ENCODE measurements at places on chromosomes 11 and 22.

DNA sequence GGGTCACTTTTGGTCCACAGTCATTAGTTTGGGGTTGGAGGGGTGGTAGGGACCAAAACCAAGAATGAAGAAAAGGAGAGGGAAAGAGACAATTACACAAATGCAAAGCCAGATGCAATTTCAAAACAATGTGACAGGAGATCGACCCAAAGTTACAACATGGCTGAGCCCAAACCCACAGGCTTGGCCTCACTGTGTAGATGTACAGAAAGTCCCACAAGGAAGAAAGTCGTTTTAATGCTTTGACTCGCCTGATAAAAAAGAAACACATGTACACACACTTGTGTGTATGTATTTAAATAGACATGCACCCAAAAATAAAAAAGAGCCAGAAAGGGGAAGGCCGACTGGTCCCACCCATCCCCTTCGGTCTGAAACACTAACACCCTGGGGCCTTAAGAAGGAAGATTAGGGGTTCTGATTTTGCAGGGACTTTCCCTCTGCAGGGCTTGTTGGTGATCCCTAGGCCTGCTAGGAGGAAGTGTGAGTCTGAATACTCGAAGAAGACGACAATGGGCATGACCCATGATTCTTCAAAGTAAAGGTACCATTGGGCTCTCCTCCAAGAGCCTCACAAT lies 104.1 kb downstream of the ETS1 start:
- DNase-seq = peak; percentile 68

GRCh38 chr22:38799265-38800002 lies 5.5 kb upstream of the DNAL4 start:
- DNase-seq = no peak

DNA sequence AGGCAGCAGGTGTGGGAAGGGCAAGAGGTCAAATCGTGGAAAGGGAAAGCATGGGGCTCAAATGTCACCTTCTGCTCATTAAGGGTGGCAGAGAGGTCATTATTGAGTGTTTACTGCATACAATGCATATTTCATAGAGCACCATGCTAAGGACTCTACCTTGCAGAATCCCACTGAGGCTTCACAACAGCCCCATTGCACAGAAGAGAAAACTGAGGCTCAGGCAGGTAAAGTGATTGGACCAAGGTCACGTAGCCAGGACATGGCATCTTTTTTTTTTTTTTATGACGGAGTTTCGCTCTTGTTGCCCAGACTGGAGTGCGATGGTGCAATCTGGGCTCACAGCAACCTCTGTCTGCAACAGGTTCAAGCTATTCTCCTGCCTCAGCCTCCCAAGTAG lies 7.8 kb downstream of the FLRT1 start:
- no peak for DNase-seq

DNA sequence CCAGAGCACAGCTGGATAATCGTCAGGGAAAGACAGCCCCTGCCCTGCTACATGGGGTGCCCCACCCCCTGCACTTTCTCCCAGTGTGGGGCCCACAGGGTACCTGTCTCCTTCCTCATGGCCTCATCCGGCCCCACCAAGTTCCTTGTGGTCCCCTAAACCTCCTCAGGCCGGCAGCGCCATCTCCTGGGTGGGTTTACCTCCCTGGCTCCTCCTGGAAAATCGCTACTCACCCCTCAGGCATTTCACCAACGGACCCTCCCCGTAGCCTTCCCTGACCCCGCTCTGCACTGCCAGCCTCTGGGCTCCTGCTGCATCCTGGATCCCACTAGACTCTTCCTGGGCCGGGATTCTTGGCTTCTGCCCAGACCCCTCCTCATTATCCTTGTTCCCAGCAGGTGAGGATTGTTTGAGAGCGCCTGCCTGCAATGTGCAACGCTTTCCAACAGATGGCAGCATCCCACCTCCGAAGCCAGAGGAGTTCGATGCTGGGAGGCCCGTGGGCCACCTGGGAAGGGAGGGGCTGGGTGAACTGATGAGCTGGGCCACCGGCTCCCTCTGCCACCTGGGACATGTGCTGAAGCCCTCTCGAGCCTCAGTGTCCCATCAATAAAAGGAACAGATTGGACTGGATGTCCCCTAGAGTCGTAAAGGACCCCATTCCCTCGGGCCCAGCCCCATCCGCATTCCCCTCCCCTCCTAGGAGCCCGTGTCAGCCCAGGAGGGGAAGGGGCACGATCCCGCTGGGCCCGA lies 44.2 kb upstream of the TTLL12 start:
- peak; percentile 45 for DNase-seq

DNA sequence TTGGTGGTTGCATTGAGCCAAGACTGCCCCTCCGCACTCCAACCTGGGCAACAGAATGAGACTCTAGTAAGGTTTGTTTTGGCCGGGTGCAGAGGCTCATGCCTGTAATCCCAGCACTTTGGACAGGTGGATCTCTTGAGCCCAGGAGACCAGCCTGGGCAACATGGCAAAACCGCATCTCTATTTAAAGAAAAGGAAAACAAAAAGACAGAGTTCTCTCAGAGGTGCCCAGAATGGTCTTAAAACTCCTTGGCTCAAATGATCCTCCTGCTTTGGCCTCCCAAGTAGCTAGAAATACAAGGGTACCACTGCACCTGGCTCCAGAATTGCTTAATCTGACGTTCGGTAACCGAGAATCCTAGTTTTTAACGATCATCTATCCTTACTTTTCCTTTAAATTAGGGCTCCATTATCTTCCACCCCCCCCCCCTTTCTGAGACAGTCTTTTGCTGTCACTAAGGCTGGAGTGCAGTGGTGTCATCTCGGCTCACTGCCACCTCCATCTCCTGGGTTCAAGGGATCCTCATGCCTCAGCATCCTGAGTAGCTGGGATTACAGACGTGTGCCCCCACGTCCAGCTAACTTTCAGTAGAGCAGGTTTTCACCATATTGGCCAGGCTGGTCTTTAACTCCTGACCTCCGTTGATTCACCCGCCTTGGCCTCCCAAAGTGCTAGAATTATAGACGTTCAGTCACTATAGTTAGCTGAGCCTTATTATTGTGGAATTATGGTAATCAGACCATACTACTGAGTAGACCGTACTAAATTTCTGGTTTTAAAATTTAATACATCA lies 1.7 kb downstream of the RPS25 start:
- no peak for DNase-seq

DNA sequence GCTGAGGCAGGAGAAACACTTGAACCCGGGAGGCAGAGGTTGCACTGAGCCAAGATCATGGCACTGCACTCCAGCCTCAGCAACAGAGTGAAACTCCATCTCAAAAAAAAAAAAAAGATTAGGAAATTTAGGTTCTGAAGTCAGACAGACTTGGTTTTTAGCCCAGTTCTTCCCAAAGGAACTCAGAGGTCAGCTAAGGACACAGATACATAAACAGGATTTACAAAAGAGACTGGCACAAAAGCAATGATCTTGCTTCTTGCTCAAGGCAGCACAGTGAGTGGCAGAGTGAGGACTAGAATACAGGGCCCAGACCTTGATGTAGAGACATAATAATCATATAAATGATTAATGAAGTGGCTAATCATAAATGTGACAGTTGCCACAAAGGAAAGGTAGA lies 25.4 kb upstream of the RRAS2 start:
- no peak for DNase-seq

DNA sequence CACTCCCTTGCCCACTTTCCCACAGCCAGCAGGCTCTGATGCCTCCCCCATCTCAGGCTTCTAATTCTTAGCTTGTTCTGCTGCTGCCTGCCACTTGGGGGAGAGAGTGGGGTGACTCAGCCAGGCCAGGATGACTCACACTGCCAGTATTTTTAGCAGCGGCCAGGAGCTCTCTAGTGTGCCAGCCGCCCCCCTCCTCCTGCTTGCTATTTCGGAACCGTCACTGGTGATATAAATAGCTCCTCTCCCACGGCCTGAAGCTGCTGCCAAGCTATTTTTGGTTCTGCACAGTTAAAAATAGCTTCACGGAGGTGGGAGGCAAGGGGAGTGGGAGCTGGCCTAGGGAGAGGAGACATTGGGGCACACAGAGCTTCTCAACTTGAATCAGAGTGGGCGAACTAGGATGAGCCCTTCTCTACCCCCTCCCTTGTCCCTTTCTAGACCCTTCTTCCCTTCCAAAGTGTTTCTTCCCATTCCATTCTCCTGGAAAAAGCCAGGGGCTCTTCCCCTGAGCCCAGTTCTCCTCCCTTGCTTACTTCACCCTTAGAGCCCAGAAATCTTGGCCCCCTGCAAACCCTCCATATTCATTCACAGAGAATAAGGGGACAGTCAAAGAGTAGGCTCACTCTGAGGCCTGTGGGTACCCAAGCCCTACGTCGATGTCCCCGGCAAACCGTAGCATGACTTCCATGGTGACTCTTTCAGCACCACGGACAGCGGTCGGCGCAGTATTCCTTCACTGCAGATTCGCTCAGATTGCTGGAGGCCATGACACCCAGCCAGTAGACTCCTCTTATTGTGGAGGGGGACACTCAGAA lies 2.5 kb upstream of the NPAS4 start:
- DNase-seq = peak; percentile 54

DNA sequence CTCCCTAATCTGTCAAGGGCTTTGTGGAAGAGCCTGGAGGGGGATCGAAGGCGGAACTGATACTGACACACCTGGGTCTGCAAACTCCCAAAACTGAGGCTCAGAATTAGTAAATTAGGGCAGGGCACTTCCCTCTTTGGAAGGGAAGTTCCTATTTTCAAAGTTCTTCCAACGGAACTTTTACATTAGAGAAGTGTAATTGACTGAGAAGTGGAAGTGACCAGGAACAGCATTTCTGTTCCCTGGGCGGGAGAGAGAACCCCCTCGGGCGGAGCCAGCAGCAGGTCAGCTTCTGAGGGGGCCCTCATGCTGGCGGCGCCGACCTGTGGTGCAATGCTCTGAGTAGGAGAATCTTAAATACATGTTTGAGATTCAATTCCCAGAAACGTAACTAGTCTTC lies 1.1 kb upstream of the CBL start:
- DNase-seq = peak; percentile 79

GRCh38 chr11:124085583-124085982 lies 29.7 kb upstream of the VWA5A start:
- DNase-seq = no peak

GRCh38 chr11:84022201-84022600 lies 736.0 kb upstream of the CCDC90B start:
- DNase-seq = no peak

DNA sequence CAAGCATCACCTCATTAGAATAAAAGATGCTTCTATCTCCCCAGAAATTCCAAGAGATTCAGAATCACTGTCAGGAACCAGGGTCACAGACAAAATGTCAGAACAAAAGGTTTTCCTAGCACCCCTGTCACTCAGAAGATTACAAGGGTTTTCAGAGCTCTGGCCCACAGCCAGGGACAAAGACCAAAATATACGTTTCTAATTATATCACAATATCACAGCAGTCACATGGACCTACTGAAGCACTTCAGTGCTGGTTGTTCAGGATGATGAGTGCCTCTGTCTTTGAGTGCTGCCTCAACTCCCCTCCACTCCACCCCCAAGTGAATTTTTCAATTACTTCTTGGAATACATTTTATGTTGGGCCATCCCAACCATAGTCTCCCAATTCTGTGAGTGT lies 21.9 kb upstream of the RTL6 start:
- DNase-seq = no peak

GRCh38 chr22:28222052-28222451 lies 303.0 kb upstream of the PITPNB start:
- DNase-seq = no peak

DNA sequence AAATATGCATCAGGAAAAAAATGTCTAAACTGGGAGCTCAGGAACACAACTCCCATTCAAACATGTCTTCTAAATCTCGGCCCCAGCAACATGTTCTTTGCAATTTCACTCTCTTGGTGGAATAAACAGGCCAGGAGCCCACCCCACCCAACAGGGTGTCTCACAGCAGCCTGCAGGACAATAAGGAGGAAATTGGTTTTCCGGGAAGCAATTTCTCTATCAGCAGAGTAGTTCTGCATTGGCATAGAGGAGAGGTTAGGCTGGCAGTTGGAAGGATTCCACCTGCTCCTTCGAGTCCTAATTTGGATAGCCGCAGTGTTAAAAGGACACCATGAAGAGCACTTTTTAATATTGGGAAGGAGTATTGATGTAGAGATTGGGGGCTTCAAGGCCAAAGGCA lies 55.9 kb upstream of the BARX2 start:
- DNase-seq = no peak

GRCh38 chr22:27270818-27271510 lies 530.6 kb downstream of the MN1 start:
- DNase-seq = no peak

DNA sequence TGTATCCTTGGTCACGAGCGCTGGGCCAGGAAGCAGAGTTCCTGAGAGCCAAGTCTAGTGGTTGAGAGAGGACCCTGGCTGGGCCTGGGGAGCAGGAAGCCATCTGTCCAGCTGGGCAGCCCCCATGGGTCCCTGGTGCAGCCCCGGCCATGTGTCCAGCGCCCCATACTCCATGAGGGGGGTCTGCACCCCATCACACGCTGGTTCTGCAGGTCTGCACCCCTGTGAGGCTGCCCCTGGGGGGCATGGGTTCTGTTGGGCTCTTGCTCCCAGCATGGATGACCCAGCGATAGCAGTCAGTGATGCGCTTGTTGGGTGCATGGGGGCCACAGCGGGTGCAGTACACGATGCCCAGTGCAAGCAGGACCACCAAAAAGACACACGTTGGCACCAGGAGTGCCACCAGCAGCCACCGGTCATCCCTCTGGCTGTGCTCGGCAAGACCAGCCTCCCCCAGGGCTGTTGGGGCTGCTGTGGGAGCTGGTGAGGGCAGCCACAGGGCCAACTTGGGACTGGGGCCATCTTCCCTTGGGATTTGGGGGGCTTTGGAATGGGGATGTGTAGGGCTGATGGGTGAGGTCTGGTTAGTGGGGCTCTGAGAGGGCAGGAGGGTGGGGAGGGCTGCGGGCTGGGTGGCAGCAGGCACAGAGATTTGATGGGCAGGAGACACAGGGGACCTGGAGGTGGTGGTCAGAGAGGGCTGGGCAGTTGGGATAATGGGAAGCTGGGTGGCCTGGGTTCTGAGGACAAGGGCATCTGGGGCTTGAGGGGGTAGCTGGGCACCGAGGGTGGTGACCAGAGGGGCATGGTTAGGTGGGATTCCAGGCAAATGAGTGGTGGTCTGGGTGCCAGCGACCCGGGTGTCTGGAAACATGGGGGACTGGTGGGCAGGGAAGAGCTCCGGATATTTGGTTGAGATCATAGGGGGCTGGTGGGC lies 2.0 kb downstream of the CD248 start:
- DNase-seq = no peak

Data from CD14-positive monocyte (primary cell).